ENCODE measurements at places on chromosomes 12 and 14.

GRCh38 chr12:23025372-23026016, 400.5 kb downstream of the ETNK1 start:
- no peak for DNase-seq

GRCh38 chr12:24201258-24201970, 251.9 kb upstream of the SOX5 start:
- no peak for DNase-seq

DNA sequence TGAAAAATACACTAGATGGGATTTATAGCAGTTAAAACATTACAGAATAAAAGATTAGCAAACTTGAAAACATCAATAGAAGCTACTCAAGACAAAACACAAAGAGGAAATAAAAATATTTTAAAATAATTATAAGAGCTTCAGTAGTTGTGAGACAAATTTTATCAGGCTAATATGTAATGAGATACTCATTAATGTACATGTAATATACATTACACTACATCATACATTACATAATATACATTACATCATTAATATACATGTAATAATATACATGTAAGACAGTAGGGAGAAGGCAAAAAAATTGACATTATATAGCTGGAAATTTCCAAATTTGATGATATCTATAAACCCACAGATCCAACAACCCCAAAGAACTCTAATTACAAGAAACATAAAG, 249.4 kb upstream of the HMGA2 start:
- no peak for DNase-seq

GRCh38 chr12:2268471-2269286, 215.9 kb downstream of the CACNA1C start:
- no peak for DNase-seq

DNA sequence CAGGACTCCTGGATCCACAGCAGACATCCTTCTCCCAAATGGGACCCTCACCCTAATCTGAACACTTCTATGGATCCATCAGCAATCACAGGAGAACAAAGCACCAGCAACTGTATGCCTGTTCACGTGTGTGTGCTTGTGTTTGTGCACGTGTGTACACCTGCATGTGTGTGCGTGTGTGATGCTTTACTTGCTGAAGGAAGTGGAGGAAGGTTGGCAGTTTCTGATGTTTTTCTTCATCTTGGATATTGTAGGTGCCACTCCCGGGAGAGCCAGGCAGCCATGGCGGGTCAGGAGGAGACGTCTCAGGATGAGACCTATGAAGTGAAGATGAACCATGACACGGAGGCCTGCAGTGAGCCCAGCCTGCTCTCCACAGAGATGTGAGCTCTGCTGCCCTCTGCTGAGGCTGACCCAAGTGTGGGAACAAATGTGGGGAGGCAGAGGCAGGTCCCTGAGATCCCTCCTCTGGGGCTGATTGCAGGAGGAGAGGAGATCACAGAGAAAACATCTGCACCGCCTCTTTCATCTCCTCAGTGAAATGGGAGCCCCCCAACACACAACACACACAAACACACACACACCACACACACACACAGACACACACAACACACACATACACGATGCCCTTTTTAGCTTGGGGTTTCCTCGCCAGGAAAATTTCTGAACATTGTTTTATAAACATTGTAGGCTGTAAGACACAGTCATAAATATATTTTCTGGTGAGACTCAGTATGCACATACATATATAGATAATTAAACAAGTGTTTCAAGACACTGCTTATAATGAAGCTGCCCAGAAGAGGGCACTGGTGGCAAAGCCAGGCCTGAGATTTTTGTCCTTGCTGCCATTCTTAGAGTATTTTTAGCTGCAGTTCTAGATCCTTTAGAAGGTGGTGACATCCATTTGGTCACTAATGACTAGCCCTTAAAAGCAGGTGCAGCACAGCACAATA, 112.2 kb upstream of the FKBP4 start:
- DNase-seq, result no peak

DNA sequence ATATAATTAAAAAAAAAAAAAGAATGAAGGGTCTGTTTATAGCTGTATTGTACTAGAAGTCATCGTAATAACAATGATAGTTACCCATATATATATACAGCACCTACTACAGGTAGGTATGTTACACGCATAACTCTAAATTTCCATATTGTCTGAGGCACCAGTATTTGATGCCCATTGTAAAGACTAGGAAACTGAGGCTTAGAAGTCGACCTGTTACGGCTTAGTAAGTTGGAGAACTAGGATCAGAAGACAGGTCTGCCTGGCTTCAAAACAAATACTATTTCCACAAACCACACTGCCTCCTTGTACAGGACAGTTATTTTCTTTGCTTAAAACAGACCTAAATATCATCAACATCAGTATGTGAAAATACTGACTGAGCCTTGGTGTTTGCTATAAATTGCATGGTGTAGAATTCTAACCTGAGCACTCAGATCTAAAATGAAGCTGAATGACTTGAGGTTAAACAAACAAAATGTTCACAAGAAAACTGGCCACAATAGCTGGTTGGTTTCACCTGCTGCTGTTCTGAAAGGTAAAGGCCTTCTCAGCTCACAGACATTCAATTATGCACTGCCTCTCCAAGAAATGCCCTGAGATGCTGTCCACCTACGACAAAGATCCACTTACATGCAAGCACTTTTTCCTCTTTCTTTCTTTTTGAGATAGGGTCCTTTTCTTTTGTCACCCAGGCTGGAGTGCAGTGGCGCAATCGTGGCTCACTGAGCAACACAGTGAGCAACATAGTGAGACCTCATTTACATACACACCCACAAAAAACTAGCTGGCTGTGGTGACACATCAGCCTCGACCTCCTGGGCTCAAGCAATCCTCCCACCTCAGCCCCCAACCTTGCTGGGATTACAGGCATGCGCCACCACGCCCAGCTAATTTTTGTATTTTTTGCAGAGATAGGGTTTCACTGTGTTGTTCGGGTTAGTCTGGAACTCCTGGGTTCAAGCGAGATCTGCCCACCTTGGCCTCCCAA, 35.7 kb downstream of the SSH1 start:
- DNase-seq, result no peak

DNA sequence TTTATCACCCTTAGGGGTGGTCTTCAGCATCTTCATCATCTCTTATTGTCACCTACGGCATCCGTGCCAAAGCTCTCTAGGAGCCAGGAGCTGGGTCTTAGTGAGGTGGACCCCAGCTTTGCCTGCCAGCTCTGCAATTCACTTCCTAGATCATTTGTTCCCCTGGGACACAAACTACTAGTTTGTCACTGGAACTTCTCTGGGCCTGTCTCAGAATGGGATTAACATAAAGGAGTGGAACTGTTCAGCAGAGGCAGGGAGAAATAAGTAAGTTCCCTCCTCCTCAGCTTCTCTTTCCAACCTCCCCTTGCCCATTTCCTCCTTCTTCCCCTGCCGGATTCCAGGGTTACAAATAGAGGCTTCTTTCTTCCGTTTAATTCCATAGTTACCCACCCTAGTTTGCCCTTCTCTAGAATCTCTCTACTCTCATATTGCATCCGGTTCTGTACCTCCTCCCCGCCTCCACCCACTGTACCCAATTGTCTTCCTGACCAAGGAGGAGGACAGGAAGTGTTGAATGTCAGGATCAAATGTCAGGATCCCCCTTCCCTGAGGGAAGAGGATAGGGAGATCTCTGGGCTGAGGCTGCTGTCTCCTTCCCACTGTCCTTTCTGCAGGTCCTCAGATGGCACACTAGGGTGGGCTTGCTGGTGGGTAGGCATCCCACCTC, 25.0 kb downstream of the LARP4 start:
- DNase-seq, result no peak
